ENCODE measurements at places on chromosomes 7 and 10. TPM values are rescaled to one million over a fixed set of nuclear protein-coding genes. Genes with fewer than 3 reads are reported as not detected.

- DNase-seq = peak; percentile 93
These were observed at the start of gene SLC37A3 for GRCh38 chr7:140397784-140398750. TSS of gene SLC37A3 (minus strand) at chr7:140398530. CDS start at chr7:140382526, 16,004 bp downstream.

DNA sequence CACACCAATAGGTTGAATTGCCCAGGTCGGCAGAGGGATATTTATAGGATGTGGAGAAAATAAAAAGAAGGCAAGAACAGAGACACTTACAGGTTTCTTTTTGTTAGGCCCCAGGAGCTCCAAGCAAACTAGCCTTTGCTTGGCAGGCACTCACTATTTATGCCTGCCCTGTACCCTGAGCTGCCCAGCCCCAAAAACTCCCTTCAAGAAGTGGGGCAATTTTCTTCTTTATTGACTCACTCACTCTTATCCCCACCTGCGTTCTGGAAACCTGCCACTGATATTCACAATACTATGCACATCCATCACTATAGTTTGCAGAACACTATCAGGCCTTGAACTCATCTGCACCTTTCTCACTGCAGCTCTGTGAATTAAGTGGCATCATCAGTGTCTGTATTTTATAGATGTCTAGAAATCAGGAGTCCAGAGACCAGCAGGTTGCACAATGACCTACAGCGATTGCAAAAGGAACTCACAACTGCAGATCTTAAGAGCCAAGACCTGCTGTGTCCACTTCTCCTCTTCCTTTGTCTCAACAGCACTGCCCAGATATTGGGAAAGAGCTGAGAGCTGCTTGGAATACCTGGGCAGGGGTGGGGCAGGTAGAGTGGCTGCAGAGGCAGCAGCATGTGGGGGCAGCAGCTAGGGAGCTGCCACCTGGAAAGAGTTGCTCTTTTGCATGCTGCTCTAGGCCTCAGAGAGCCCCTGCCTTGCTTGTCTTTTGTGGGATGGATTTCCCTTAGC lies at the start of gene SFTPD:
Gene SFTPD, minus strand, starts transcription at position 130 of the 747 bp plus-strand sequence. CDS start 2,446 bp downstream, outside the sequence.
- DNase-seq = no peak

DNA sequence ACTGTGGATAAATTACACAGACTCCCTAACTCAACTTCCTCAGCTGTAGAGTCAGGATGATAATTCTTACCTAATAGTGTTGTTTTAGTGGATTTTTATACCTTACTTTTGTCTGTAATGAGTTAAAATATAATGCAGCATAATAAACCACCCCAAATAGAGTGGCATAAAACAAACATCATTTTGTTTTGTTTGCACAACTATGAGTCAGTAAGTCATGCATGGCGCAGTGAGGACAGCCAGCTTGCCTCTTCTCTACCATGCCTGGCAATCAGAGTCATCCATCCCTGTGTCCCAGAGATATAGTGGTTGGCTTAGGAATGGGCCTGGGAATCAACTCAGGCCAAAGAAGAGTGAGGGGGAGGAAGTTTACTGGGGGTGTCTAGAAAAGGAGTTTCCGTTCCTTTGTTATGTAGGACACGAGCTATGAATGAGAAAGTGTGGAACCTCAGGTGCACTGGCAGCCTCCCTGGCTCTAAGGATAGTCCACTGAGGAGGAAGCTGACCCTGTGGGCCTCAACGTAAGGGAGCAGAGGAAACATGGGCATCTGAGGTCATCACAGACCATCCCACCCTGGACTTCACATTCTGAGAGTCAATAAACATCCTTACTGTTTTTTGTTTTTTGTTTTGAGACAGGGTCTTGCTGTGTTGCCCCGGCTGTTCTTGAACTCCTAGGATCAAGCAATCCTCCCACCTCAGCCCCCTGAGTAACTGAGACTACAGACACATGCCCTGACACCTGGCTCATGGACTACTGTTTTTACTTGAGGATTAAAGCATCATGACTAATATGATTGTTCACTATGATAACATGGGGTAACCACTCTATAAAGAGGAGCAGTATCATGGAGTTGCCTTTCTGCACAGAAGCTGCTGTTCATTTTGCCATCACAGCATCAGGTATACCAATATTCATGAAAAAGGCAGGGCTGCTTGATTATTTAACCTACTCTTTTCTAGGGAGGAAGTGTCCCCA lies 21.0 kb upstream of the GRB10 start:
- no peak for DNase-seq

DNA sequence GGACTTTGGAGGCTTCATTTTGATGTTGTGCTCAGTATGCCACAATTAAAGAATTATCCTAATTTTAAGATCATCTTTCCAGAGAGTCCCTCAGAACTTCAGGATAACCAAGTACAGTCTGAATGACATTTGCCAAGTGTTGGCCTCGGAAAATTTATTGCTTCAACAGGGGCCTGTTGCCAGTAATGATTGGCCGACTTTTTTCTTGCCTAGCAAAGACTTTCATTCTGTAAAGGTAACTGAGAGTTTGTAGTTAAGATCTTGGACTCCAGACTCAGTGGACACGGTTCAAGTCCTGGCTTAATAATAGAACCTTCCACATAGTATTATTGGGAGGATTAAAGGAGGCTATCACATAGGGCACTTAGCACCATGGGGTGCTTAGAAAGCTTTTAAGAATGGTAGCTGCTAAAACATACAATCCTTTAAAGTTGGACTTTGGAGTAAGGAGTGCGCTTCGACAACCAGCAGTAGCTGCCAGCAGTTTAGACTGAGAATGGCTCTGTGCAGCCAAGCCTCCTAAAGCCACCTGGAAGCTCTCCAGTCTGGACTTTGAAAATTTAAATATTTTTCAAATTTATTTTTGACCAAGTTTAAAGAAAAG lies 90.0 kb downstream of the PLCE1 start:
- no peak for DNase-seq

Gene ELFN1
- total RNA-seq = 0.55 TPM

Gene TMEM270
- total RNA-seq = not detected

Gene PANK1
- 1.6 TPM for total RNA-seq

DNA sequence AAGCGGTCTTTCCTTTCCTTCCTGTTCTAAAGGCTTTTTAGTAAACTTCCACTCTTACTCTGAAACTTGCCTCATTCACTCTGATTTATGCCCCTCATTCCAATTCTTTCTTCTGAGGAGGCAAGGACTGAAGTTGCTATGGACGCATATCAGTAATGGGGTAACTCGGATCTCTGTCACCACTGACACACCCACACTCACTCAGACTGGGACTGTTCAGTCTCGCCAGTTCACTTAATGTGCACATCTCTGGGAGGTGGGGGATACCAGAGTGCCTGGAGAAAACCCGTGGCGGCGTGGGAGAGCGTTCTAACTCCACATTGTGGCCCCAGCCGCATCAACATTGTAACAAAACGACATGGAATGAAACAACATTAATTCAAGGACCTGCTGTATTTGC lies 1139.3 kb upstream of the CELF2 start:
- DNase-seq = no peak

Gene SPDYE3
- not detected for total RNA-seq

Gene RAPGEF5
- 13.9 TPM for total RNA-seq

Gene NODAL
- not detected for total RNA-seq

DNA sequence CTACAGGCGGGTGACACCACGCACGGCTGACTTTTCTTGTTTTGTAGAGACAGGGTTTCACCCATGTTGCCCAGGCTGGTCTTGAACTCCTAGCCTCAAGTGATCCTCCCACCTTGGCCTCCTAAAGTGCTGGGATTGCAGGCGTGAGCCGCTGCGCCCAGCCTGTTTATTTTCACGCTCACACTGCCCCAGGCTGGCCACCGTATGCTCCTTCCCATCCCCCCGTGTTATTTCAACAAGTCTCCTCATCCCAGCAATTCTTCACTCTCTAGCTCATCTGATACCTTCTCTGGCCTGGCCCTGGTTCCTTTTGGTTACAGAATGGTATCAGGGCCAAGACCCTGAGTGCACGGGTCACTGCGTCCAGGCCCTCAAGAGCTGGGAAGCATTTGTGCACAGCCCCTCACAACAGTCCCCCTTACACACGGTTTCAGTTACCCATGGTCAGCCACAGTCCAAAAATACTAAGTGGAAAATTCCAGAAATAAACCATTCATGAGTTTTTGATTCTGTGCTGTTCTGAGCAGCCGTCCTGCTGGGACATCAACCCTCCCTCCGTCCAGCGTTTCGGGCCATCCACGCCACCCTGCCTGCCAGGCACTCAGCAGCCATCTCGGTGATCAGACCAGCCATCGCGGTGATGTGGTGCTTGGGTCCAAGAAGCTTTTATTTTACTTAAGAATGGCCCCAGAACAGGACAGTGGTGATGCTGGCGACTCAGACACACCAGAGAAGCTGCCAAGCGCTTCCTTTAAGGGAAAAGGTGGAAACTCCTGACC lies 8.9 kb downstream of the COX19 start:
- no peak for DNase-seq

Gene PDSS1
- total RNA-seq = 2.9 TPM

GRCh38 chr10:69958556-69958902 lies 94.1 kb upstream of the MACROH2A2 start:
- no peak for DNase-seq

- DNase-seq = no peak
These were observed 31.7 kb downstream of the KCND2 start for GRCh38 chr7:120304674-120305073.

DNA sequence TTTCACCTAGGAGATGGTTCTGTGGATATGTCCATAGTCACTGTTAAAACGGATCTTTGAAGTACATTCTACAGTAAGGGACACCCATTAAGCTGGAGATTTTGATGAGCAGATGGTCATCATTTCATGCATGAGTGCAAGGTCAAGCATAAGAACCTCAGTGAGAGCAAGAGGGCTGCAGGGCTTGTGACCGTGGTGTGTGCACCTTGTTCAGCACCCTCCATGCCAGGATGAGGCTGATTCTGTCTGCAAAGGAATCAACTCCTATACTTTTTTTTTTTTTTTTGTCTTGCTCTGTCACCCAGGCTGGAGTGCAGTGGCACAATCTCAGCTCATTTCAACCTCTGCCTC lies 17.6 kb downstream of the PDSS1 start:
- DNase-seq = no peak

GRCh38 chr10:57972783-57973182 lies 294.9 kb downstream of the IPMK start:
- no peak for DNase-seq

GRCh38 chr7:16044645-16045044 lies 358.2 kb upstream of the MEOX2 start:
- DNase-seq = no peak

DNA sequence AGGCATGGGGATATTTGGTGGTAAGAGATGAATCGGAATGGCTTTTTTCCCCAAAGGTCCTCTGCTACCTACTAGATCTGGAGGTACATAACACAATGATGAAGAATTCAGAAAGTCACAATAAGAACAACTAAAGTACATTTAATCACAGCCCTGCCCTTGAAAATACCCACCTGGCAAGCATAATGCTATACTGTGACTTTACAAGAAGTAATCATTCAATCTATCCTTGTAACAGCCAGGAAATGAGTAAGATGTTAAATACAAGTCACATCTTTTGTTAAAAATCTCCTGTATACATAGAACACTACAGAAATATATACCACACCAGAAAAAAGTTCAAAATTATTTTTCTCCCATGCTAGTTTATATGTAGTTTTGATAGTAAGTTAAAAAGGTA lies 108.3 kb upstream of the ABCB5 start:
- DNase-seq = no peak

Gene HGF
- total RNA-seq = 10.5 TPM

DNA sequence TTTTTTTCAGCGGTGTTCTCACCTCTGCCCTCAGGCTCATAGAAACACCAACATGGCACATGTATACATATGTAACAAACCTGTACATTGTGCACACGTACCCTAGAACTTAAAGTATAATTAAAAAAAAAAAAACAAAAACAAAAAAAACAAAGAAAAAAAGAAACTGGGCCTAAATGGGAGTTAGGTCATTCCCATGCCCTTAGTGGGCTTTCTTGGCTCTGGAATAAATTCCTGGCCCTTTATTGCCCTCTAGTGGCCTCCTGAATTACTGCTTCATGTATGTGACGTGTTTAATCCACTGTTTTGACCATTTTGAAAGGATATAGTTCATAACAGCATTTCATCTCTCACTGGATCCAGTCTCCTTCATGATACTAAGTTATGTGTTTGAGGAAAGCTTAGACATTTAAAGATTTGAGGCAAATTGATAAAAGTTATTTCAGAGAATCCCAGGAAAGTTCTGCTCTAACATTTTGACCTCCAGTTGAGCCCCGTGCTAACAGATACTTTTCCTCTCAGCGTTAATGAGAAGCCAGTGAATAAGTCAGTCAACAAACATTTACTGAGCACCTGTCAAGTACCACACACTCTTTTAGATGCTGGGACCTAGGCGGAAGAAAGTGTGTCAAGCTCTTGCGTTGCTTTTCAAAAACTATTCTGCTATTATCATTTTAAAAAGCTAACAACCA lies 54.7 kb upstream of the SYPL1 start:
- no peak for DNase-seq

Gene CYP2C19
- total RNA-seq = not detected

DNA sequence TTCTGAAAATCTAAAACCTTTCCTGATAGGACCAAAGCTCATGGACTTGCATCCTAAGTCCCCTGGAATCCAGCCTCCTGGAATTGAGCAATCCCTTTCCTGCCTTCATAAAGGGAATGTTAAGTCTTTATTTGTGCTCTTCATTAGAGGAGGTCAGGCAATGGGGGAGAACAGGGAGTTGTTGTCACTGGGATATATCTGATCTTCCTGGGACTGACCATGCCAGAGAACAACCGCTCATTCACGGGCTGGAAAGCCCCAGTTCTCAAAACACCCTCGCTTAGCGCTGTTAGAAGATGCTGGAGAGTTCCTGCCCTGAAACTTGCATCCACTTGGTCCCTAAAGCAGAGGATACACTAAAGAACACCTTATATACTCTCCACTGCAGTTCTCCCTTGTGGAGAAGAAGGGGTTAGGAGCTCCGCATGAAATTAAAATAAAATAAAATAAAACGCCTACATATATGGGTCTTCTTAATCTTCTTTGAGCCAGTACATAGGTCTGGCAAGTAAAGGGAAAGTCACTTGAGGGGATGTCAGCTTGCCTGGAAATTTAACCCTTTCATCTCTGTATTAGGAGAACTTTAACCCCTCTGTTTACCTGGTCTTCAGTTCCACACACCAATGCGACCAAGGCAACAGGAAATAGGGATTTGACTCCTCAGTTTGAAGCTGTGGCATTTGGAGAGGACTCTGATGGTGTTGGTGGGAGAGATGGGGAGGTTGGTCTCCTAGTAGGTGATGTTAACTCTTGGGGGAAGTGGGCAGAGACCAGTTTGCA lies 1.2 kb downstream of the SORCS1 start:
- DNase-seq = peak; percentile 75

DNA sequence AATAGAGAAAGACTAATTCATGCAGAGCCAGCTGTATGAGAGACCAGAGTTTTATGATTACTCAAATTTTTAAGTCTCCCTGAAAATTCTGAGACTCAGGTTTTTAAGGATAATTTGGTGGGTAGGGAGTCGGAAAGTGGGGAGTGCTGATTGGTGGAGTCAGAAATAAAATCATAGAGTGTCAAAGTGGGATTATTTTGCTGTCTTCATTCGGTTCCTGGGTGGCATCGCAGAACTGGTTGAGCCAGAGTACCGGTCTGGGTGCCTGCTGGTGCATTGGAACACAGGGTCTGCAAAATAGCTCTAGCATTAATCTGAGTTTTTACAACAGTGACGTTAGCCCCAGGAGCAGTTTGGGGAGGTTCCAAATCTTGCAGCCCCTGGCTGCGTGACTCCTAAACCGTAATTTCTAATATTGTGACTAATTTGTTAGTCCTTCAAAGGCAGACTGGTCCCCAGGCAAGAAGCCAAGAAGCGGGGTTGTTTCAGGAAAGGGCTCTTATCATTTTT lies 32.4 kb downstream of the GPRIN2 start:
- DNase-seq = peak; percentile 66
